ENCODE measurements at places on chromosomes 2 and 18.

DNA sequence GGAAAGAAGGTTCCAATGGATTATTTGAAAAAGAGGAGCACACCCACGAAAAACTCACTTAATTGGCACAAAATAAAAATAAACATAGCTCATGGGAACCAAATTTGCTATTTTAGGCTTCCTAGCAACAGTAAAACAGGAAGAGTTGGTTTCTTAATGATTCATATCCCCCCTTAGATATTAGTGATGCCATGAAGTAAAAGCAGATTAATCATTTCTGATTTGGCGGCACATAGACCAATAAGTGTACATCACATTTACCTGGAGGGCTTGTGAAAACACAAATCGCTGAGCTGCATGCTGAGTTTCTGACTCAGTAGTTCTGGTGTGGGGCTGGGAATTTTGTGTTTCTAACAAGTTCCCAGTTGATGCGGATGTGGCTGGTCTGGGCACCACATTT is 260.4 kb downstream of the SLC4A3 start:
- no peak for DNase-seq

DNA sequence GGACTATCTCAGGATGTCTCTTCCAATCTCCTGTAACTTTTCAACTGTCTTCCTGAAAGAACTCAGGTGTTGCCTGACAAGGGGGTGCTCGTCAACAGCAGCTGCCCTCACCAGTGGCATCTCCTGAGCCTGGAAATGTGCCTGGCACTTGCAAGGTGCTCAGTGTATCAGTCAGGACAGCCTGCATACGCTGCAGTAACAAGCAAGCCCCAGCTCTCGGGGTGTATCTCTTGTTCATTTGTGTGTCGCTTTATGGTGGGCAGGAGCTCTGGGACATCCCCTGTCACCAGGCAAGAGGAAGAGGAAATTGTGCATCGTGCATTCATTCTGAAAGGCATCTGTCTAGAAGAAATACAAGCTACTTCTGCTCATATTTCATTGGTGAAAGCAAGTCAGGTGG is 263.1 kb downstream of the DCDC2C start:
- no peak for DNase-seq

- no peak for DNase-seq
Measured at GRCh38 chr2:126914811-126915500, 16.3 kb downstream of the TEX51 start.

GRCh38 chr2:83602753-83603152 is 856.3 kb downstream of the SUCLG1 start:
- DNase-seq = no peak

DNA sequence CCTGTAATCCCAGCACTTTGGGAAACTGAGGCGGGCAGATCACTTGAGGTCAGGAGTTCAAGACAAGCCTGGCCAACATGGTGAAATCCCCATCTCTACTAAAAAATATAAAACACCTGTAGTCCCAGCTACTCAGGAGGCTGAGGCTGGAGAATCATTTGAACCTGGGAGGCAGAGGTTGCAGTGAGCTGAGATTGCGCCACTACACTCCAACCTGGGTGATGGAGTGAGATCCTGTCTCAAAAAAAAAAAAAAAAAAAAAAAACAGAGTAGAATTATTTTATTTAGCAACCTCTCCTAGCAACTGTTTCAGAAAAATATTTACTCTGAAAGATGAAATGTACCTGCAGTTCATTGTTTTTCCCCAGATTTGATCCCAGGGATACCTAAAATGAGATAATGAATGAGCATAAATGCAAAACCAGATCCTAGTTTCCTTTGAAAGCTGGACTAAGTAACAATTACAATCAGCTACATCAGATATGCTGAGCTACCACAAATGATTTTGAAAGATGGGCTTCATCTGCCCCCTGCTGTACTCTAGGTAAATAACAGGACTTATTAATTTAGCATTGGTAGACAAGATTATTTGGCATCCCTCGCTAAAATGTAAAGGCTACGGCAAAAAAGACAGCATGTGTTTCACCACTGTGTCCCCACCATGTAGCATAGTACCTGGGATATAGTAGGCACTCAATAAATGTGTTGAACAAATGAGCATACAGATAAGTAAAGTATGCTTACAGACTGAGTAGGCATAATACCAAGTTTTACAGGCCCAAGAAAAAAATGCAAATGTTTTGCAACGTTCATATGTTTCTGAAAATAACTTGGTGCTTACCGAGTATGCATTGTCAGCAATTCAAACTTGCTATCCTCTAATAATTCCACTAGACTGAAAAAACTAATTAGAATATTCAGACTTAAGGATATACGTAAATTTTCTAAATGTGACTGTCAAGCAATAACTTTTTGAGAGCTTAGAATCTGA is 102.5 kb downstream of the ATL2 start:
- no peak for DNase-seq

DNA sequence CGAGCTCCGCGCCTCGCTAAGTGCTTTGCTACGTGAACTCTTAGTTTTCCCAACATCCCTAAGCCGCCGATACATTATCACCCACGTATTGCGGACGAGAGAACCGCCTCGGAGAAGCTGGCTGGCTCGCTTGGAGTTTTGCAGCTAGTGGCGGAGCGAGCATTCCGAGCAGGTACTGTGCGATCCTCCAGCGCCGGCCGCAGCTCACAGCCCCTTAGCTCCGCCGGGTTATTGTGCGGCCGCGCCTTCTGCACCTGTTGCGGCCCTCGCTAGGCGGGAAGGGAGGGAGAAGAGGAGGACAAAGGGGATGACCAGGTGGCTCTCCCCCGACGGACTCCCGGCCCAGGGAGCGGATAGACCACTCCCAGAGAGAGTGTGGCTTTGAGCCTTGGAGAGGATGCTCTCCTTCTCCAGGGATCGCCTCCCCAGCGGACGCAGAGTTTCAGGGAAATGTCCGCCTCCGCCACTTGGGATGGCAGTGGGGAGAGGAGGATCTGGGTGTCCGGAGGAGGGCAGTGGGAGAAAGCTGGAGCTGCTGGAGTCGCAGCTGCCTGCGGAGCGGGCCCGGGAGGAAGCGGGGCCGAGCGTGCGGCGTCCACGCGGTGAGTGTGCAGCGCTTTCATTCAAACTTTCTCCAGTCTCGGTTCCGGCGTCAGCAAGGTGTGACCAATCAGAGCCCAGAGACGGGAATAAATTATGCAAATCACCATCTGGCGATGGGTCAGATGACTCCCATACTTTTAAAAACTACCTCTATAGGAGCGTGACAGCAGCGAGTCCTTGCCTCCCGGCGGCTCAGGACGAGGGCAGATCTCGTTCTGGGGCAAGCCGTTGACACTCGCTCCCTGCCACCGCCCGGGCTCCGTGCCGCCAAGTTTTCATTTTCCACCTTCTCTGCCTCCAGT is at the start of gene LIPG:
Gene LIPG (plus strand): TSS at position 769 of the 905 bp plus-strand sequence. CDS start 252 bp downstream, outside the sequence.
- peak; percentile 42 for DNase-seq

DNA sequence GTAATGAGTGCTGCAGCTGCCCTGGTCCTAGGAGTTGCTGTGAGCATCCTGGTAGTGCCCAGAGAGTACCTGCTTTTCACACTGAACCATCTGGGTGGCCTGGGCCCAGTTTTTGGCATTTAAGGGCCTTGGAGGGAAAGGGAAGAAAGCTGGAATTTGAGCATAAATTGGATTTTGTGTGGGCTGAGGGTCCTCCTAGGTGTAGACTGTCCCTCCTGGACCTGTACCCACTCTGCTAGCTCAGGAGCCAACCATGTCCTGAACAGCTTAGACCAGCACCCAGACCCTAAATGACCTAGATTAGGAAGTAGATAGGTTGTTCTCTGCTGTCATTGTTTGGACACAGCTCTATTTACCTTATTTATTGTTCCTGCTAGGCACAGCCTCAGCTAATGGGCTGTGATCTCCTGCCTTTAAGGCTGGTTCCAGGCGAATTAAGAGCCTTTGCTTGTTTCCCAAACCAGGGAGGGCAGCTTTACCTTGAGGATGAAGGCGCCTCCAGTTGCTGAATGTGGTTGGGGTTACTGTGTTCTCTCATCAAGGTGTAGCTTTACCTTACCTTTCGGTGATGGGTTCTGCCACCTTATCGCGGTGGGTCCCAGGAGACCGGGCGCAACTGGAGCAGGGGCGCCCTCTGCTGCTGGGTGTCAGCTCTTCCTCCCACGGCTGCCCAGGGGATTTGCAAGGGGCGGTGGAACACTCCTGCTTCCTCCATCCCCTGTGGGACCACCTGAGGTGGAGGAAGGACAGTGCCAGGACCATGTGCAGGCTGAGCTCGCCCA is 34.4 kb downstream of the ITGA6 start:
- DNase-seq = peak; percentile 77

DNA sequence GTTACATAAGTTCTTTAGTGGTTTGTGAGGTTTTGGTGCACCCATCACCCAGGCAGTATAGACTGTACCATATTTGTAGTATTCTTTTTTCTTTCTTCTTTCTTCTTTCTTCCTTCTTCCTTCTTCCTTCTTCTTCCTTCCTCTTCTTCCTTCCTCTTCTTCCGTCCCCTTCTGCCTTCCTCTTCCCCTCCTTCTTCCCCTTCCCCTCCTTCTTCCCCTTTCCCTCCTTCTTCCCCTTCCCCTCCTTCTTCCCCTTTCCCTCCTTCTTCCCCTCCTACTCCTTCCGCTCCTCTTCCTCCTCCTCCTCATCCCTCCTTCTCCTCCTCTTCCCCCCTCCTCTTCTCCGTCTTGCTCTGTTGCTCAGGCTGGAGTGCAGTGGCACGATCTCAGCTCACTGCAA is 41.6 kb downstream of the CAB39 start:
- no peak for DNase-seq

DNA sequence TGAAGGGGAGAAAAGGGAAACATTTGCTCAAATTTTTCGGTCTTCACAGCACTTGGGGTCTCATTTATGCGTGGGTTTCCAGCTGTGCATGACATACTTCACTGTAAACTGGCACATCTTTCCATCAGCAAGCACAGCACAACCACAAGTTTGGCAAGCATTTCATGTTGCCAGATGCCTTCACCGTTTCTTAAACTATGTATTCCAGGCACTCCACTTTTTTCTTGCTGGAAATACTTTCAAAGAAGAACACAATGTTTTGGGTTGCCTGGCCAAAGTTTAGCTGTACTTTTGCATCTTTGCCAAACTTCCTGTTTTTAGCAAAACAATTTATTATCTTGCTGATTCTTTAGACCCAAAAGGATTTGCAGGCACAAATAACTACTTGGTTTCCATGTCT is 194.6 kb upstream of the MEIS1 start:
- no peak for DNase-seq

GRCh38 chr18:67241299-67241698 is 275.2 kb downstream of the DSEL start:
- no peak for DNase-seq

GRCh38 chr18:11668441-11669169 is 20.5 kb upstream of the GNAL start:
- DNase-seq = no peak

- DNase-seq = no peak
Measured at GRCh38 chr2:68880213-68880612, 9.0 kb upstream of the BMP10 start.

DNA sequence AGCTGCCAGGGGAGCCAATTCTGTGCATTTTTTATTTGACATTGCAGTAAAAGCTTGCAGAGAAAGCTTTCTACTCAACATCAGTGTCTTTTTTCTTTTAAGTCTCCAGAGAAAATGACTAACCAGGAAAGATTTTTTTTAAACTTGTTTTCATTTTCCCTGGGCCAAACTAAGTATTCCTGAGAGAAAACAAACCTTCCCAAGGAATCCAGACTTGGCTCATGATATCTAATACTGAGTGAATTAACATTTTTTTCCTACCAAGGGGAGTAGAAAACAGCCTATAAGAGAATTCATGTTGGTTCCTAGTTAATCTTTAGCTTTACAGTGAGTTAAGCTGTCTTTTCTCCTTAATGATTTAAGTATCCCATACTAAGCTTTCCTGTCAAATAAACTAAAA is 46.7 kb downstream of the DAPL1 start:
- no peak for DNase-seq

DNA sequence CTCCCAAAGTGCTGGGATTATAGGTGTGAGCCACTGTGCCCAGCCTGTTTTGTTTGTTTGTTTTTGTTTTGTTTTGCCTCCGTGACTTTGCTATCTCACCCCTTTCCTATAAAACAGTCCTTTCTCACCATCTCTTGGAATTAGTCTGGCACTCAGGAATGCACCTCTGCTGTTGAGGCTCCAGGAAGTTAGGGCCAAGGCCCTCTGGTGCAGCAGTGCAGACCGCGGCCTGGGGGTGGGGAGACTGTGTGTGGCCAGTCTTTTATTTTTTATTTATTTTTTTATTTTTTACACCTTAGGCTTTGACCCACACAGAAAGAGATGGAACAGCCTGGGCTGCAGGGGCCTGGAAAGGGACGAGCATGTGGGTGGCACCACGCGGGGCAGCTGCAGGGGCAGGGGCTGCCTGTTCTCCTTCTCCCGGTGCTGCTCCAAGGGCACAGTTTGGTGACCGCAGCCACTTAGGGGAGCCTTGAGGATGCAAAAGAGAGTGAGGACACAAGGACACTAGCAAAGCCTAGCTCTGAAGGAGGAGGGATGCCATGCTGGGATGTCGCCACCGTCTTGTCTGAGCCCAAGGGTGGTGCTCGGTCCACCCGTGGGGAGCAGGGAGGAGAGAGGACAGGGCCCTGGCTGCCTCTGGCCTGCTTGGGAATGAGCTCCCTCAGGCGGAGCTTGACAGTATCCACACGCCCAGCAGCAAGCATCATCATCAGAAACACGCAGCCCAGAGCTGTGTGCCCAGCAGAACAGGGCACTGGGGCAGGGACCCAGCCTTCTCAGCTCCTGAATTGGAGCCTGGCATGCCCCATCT is 19.4 kb upstream of the ALPI start:
- DNase-seq = no peak

DNA sequence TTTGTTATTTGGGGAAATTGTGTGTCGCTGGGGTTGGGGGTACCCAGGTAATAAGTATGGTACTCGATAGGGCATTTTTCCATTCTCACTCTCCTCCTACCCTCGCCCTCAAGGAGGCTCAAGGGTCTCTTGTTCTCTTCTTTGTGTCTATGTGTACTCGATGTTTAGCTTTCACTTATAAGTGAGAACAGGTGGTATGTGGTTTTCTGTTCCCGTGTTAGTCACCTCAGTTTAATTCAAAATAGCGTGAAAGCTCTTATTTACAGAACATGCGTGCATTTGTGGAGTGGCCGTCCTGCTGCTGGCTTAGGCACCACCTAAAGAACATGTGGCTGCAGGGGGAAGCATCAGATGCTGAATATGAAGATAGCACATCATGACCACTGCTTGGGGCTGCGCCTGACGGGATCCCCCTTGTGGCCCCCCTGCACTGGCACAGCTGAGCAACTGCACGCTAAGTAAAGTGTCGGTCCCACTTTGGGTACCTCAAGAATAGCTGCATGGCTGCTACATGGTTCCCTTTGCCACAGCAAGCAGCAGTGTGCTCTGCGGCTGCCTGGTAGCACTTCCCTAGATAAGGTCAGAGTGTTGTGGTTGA is 569.0 kb downstream of the DCDC2C start:
- DNase-seq = no peak

GRCh38 chr2:65018141-65018582 is 29.0 kb downstream of the SLC1A4 start:
- DNase-seq = no peak

- DNase-seq = no peak
Measured at GRCh38 chr2:136141510-136142149, 23.7 kb upstream of the CXCR4 start.

- no peak for DNase-seq
Measured at GRCh38 chr2:102081606-102082005, 60.9 kb upstream of the IL1R1 start.

GRCh38 chr2:208927867-208928266 is 496.0 kb upstream of the MAP2 start:
- no peak for DNase-seq

- peak; percentile 50 for DNase-seq
Measured at GRCh38 chr18:59272891-59273758, at the start of gene RAX. Gene RAX (minus strand): TSS chr18:59273454. CDS start chr18:59273206, 248 bp downstream.

GRCh38 chr18:74672371-74672770 is 74.7 kb downstream of the ZNF407 start:
- DNase-seq = no peak

- no peak for DNase-seq
Measured at GRCh38 chr2:240223631-240224030, 83.2 kb upstream of the OTOS start.

- no peak for DNase-seq
Measured at GRCh38 chr18:50982086-50982801, 14.4 kb downstream of the ELAC1 start.
